ENCODE measurements at places on chromosomes 7 and 10. TPM values are rescaled to one million over a fixed set of nuclear protein-coding genes. Genes with fewer than 3 reads are reported as not detected.

GRCh38 chr7:142906643-142907042 is 21.1 kb upstream of the TRPV6 start:
- DNase-seq = no peak

DNA sequence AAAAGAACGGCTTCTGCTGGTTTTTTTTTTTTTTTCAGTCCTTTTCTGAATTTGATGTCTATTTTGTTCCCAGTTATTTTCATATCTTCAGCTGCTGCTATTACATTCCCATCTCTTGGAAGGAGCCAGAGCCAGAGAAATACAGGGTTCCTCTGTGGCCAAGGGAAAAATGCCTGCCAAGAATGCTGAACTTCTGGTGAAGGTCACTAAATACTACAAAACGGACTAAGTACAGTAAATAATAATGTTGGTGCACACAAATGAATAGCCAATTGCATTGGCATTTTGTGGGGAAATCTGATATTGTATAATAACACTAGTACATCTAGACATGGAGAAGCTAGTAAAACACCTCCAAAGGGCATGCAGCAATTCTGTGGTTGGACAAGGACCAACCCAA is 56.3 kb upstream of the ZEB1 start:
- no peak for DNase-seq

The TAS2R5 gene
- total RNA-seq = 0.83 TPM

GRCh38 chr7:372932-373791 is 83.2 kb downstream of the FOXL3 start:
- no peak for DNase-seq

DNA sequence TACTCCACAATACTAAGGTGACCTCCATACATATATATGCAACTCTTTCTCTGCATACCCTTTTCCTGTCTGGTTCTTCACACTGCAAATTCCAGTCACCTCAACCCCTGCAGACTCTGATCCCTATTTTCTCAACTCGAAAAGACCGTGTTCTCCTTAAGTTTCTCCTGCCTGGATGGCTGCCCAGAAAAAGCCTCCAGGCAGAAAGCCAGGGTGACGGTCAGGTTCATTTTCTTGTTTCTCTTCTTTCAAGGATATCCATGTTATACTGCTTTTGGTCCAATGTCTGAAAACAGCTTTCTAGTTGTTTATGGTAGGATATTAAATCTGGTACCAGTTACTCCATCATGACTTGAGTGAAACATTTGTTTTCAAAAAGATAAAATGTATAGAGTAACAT is 267.8 kb upstream of the MYO3A start:
- no peak for DNase-seq

The CDK14 gene
- 0.05 TPM for total RNA-seq

The CCDC126 gene
- total RNA-seq = 6.5 TPM

The CHAT gene
- total RNA-seq = not detected

GRCh38 chr7:12199363-12199762 is 11.7 kb upstream of the TMEM106B start:
- no peak for DNase-seq

DNA sequence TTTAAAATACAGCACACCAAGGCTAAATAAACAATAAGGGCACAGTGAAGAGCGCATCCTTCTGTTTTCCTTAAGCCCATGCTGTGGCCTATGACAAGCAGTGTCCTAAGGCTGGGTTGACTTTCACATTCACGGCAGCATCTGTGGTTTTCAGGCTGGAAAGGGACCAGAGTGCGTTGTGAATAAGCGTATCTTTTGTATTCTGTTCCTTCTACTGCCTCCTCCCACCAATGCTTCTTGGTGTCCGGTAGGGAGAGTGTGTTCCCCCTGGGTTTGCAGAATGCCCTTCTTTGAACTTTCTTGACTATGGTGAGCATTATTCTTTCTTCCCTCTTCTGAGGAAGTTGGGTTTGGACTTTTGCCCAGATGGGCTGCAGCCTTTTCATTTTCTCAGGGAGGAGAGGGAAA is 73.6 kb downstream of the ABCA13 start:
- no peak for DNase-seq

DNA sequence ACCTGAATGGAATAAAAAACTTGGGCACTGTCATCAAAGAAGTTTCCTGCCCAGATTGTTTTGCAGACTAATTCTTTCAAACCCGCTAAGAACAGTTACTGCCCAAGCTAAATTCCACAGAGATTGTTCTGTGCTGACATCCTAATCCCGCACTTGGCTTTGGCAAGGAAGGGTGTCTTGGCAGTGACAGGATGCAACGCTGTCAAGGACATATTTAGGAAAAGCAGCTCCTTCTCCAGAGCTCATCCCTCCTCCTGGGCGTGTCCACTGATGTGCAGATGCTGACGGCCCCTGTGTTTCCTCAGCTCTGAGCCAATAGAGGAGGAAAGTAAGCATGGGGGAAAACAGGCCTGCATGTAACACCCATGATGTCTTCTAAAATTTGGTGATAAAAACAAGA is 74.2 kb downstream of the EEPD1 start:
- DNase-seq = no peak

The MEIG1 gene
- total RNA-seq = 0.79 TPM
